ENCODE measurements at places on chromosomes 5 and 9. TPM values are rescaled to one million over a fixed set of nuclear protein-coding genes. Genes with fewer than 3 reads are reported as not detected.

DNA sequence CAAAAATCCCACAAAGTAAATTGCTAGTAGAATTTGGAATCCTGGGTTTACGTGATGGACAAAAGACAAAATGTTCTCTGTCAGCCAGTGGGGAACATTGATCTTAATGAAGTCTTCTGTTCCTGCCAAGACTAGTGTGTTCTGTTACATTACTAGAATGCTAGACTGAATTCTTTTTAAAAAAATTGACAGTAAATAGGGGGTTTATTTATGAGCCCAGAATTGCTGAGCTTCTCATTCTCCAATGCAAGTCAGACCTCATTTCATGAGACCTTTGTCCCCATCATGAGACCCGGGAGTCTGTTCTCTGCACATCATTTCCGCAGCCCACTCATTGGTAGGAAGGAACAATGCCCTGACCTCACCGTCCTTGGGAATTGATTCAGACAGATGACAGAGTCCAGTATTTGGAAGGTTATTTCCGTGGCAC, 173.8 kb upstream of the OTULINL start:
- DNase-seq: no peak

DNA sequence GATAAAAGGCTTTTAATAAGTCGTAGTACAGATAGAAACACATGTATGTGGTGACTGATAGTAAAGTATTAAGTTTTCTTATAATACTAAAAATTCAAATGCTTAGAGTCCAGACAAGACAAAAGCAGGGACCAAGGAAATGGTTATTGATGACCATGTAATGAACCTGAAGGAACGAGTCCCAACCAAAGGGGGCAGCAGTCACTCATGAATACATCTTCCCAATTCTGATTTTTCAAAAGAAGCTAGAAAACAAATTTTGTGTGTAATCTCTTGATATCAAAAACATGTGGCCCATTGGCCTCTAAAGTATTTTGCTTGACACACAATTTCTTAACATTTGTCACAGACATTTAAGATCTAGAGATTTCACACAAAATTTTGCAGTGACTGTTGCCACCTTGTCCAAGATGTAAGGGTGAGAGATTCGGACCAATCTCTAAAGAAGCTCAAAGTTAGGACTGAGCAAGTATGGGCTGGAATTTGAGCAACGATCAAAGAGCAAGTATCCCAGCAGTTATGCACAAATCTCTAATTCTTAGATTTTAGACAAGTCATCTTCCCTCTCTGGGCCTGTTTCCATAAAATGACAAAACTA, 66.8 kb downstream of the ARL15 start:
- peak; percentile 21 for DNase-seq

GRCh38 chr5:119367502-119368237, 11.9 kb downstream of the TNFAIP8 start:
- DNase-seq: peak; percentile 71

The AGXT2 gene
- not detected for polyA plus RNA-seq

GRCh38 chr5:73946919-73947602, 321.1 kb downstream of the ARHGEF28 start:
- no peak for DNase-seq

- DNase-seq: no peak
These were observed at the start of gene ASS1 for GRCh38 chr9:130444565-130445221. Gene ASS1, plus strand, starts transcription at chr9:130444961. Its CDS starts 7,268 bp downstream, at chr9:130452229.

- no peak for DNase-seq
These were observed 478.5 kb upstream of the SMARCA2 start for GRCh38 chr9:1536522-1537170.

DNA sequence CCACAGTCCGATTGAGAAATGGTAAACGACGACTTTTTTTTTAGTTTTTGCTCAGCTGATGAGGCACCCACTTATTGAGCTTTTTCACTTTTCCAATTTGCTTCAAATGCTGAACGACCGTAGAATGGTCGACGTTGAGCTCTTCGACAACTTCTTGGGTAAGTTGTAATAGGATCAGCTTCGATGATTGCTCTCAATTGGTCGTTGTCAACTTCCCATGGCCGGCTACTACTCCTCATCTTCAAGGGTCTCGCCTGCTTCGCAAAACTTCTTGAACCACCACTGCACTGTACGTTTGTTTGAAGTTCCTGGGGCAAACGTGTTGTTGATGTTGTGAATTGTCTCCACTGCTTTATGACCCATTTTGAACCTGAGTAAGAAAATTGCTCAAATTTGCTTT, 35.7 kb downstream of the NSD1 start:
- no peak for DNase-seq

- DNase-seq: no peak
These were observed 217.5 kb downstream of the RAB3C start for GRCh38 chr5:58800356-58800755.

GRCh38 chr5:171661143-171661542, 124.5 kb upstream of the SMIM23 start:
- DNase-seq: no peak

DNA sequence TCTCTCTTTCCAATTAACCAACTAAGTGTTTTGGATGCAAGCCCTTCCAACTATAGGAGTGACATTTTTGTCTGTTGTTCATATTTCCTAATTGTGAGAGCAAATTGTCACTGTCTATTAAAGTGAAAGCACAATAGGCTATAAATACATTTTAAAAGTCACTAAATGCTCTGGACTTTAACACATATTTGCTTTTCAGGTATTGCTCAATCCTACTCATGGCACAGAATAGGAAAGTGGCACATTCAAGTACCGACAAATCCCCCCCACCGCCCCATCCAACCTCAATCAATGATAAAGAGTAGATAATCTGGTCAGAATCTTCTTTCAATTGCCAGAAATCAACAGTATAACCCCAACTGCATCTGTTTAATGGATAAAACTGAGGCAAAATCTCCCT, 419.8 kb downstream of the PLK2 start:
- DNase-seq: no peak

The SELENOP gene
- polyA plus RNA-seq: 0.64 TPM

DNA sequence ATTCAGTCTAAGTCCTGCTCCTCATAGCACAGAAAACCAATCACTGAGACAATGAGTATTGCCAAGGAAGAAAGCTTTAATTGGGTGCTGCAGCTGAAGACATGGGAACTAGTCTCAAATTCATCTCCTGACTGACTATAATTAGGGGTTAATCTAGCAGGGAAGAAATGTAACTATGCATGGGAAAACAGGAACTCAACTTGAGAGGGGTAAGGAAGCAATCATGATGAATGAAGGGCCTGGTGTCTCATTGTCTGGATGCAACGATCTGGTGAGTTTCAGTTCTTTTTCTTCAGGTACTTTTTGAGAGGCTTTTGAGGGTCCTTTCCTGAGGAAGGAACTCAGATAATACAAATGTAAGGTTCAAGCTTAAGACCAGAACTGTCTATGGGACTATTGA, 24.0 kb upstream of the OCLN start:
- DNase-seq: no peak

The MAMDC2 gene
- polyA plus RNA-seq: not detected

The SPATA31A6 gene
- not detected for polyA plus RNA-seq

GRCh38 chr5:97101189-97101910, 41.1 kb downstream of the LIX1 start:
- DNase-seq: no peak

All from CD4-positive, alpha-beta memory T cell (primary cell).